Right ventricle myocardium inferior (tissue), 1 donor: ENCODE measurements at places on chromosomes 7 and 10. TPM values are rescaled to one million over a fixed set of nuclear protein-coding genes. Genes with fewer than 3 reads are reported as not detected.

DNA sequence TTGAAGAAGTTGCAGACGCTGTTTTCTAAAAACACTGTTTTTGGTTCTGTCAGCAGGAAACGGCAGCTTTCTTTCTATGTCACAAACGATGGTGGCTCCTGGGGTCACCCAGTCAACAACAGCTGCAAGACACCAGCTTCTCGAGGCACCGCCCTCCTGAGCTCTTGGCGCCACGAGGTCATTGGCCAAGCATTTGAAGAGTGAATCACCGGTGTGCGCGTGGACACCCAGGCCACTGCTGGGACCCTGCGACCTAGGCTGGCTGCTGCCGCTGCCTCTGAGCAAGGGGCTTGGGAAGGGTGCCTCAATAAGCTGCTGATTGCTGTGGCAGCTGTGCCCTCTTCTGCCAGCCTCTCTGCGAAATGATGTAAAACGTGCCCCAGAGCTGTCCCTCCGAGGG is 22.5 kb upstream of the VIPR2 start:
- no peak for DNase-seq

DNA sequence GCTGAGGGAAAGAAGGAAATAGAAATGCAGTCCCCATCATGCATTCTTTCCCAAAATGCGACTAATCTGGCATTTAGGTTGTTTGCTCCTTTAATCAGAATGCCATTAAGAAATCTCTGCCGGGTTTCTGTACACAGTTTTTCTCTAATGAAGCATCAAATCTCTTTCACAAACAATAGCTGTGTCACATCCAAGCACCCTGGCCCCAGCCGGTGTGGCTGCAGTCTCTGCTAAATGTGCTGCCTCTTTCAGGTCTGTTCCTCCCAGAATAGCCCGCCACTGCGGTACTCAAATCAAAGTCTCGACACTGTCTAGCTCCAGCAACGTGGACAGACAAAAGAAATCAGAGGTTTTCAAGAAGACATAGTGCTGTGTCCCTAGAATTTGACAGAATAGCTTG is 343.8 kb downstream of the KCNMA1 start:
- no peak for DNase-seq

DNA sequence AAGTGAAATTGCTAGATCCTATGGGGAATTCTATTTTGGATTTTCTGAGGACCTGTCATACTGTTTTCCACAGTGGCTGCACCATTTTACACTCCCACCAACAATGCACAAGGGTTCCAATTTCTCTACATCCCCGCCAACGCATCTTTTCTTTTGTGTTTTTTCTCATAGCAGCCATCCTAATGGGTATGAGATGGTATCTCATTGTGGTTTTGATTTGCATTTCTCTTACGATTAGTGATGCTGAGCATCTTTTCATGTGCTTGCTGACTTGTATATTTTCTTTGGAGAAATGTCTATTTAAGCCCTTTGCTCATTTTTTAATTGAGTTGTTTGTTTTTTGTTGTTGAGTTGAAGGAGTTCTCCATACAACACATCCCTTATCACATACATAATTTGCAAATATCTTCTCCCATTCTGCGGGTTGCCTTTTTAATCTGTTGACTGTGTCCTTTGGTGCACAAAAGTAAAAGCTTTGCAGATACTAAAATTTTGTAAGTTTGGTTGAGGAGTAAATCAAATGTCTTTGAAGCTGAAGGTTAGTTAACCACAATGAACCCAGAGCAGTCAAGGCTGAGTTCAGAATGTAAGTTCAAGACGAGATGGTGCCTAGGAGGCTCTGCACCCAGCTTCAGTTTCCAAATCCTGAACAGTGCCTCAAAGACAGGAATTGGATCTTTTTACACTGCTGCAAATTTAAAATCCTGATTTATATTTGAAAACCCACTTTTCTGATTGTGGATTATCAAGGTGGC is 195.4 kb downstream of the COBL start:
- DNase-seq = no peak

DNA sequence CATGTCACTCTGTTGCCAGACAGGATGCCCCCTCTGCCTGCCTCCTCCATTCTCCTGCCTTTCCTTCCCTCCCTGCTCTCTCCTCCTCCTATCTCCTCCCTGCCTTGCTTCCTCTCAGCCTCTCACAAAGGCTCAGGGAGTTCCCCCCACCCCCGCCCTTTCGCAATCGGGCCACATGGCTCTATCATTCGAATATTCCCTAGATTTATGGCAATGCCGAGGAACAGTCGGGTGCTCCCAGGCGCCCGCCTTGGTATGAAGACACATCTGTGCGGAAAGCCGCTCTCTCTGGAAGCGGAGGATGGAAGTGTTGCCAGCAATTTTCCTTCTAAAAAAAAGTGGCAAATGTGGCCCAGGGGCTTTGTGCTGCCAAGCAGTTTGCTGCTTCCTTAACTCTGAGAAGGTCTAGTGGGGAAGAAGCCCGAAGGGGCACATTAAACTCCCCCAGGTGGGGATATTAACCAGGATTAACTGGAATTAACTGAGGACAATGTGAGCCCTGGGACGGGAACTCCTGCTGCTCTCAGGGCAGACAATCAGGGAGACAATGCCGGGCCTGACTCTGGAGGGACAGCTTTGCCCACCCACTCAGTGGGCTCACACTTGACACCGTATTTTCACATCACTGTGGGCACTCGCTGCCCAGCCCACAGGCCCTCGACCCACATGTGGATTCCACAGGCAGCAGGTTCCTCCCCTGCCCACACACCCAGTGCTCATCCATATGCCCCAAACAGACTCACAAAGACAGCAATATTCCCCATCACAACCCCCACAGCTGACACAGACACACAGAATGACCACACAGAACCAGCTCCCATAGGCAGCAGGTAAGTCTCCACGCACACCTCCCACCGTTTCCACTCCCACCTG is 88.4 kb upstream of the SMNDC1 start:
- DNase-seq = no peak

DNA sequence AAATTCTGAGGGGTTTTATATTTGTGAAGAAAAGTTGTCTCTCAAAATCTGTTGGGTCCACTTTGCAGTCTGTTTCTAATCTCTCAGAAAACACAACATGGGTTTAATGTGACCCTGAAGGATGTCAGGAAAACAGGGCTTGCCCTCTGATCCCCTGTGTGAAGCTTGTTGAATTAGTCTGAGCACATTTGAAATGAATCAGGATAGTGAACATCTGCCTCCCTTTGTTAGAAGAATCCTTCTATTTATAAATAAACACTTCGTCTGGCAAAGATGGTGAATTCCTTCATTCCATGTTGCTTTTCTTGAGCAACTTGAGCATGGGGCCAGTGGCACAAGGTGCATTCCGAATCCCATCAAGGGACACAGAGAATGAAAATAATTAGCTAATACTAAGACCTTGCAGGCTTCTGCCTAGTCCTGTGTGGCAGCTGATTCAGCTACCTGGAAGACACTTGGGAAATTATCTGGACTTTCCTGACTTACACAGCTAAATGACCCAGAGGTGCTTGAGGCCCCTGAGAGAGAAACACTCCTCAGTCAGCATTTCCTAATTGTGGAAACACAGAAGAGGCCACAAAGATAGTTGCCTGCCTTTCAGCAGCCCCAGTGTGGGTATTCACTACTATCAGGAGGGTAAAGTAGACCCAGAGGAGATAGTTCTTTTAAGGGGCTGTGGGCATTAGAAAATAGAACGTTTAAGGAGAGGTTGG is 305.5 kb downstream of the C7orf25 start:
- no peak for DNase-seq

GRCh38 chr10:73634421-73634820 is 6.9 kb downstream of the MYOZ1 start:
- no peak for DNase-seq

DNA sequence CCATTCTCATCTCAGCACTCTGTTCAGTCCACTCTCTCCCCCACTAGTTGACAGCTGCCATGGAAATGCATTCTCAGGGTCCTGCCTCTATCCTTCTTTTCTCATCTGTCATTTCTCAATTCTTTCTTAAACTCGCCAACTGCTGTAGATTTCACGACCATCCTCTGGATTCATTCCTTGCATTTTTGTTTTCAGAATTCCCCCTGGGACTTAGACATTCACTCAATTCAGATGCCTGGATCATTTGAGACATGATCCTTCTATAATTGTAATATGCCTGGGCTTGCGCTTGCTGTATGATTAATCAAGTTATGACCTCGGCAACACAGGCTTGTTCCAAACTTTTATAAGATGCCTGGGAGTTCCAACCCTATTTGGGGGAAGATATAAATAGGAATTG is 104.5 kb downstream of the RAB11FIP2 start:
- DNase-seq = no peak

- DNase-seq = no peak
Measured at GRCh38 chr10:62326176-62326575, 48.0 kb upstream of the ZNF365 start.

DNA sequence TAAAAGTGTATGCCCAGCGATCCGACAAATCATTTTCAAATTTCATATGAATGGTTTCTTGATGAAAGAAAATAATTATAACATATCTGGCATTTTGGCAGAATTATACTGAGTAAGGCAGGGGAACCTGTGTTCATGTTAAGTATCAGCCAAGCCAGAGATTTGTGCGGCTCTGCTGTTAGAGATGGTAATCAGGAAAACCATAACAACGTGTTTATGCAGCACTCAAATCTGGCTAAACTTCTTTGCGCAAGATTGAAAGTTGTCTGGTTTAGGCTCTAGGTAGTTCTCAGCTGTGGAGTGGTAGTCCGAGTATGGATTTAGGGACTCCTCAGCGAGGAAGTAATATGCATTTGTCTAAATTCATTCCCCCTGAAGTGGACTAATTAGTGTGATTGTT is 8.9 kb upstream of the CTBP2 start:
- no peak for DNase-seq

DNA sequence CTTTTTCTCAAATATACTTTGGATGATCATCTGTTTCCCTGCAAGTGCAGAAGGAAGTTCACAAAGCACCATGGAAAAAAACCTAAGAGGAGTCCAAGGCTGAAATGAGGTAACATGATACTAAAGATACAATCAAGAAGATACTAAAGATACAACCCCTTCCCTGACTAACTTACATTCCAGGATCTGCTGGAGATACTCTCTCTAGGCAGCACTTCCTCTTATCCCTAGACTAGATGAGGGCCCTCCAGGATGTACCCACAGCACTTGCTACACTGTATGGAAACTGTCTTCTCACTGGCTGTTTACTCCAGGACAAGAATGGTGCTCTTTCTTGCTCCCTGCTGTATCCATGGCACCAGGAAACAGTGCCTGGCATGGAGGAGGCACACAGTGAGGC is 116.4 kb upstream of the NFE2L3 start:
- no peak for DNase-seq

GRCh38 chr7:45140827-45141226 is 16.8 kb upstream of the RAMP3 start:
- no peak for DNase-seq

DNA sequence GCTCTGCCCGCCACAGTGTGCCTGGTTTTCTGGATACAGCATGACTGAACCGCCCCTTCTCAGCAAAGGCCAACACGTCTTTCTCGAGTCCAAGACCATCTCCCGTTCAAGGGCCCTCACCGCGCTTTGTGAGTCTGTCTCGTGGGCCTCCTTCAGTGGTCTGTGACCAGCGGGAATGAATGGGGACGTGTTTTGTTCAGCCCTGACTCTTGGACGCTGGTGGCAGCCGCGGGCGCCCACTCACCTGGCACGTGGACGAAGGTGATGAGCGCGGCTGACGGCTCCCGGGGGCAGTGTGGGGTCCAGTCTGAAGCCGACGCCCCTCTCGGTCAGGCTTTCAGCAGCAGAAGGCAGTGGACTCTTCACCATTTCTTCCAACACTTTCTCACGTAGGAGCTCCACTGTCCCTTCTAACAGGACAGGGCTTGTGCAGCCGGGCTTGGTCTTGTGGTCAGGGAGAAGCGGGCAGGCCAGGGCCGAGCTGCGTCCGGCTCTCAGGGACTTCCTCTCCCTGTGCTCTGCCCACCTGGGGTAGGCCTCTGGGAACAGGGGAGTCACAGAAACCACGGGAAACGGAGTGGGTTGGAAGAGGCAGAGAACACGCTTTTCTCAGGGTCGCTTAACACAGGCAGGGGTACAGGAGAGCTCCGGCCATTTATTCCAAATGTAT is 30.4 kb downstream of the AMZ1 start:
- DNase-seq = peak; percentile 59

UNC5B gene
- total RNA-seq = 13.1 TPM

GALNT17 gene
- total RNA-seq = 78.1 TPM

PTEN gene
- 54.6 TPM for total RNA-seq

NEUROG3 gene
- total RNA-seq = not detected
